ENCODE measurements at places on chromosomes 11 and 22.

DNA sequence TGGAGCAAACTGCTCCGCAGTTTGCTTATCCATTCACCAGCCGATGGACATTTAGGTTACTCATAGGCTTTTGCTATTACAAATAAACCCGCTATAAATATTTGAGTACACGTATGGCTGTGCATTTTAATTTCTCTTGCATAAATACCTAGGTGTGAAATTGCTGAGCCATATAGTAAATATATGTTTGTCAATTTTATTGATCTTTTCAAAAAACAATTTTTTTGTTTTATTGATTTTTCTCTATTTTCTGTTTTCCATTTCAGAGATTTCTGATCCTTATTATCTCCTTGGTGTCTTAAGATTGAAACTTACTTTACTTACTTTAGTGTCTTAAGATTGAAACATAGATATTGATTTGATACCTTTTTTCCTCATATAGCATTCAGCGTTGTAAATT, 4.5 kb downstream of the ZNF74 start:
- DNase-seq = no peak

GRCh38 chr22:32987081-32987631, 71.0 kb downstream of the SYN3 start:
- no peak for DNase-seq

GRCh38 chr22:19981171-19981960, 35.3 kb downstream of the ARVCF start:
- no peak for DNase-seq

DNA sequence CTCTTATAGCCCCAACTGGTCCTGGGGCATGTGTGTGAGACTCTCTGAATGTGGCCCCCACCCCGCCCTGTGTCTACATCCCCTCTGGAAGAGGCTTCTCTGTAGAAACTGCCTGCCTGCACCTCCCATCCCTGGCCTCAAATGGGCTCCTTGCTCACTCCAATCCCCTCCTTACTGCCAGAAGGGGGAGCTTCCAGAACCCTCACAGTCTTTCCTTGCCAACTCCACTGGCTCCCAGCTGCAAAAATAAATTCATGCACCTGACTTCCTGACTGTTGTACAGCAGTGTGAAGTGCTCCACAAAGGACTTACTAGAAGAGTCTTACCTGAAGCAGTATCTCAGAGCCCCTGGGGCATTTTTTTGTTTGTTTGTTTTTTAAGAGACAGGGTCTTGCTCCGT, 15.2 kb upstream of the SERPIND1 start:
- no peak for DNase-seq

- DNase-seq = no peak
Measured at GRCh38 chr11:5004424-5005274, 10.0 kb downstream of the OR51L1 start.

DNA sequence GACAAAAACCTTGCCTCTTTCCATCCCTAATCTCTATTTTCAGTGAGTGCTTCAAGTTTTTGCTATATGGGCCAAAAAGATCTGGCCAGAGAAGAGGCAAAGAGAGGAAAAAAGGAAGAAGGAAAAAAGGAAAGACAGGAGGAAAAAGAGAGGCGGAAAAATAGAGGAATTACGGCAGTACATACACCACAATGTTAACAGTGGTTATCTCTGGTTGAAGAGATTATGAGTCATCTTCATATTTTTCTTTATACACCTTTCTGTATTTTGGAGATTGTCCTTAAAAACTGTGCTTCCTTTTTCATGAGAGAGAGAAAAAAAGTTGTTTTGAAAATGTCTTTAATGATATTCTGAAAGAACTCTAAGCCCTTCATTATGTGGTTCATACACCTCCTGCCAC, 133.7 kb downstream of the SBF2 start:
- DNase-seq = no peak

GRCh38 chr11:66561178-66561974, 7.0 kb downstream of the CTSF start:
- DNase-seq = no peak

DNA sequence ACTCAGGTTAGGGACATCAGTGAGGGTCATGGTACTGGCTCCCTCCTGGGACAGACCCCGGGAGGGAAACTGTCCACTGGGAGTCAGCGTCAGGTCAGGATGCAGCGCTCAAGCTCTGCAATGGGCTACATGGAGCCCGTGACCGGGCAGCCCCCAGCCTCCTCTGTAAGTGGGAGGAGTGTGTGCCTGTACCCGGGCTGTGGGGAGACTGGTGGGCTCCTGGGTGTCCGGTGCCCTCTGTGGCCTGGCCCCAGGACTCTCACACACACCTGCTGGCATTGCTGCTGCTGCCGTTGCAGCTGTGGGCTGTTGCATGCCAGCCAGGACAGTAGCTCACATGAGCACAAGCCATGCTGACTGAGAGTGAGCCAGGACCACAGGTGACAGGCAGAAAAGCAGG, 630.3 kb downstream of the TBC1D22A start:
- no peak for DNase-seq
